ENCODE measurements at places on chromosomes 6 and 20.

DNA sequence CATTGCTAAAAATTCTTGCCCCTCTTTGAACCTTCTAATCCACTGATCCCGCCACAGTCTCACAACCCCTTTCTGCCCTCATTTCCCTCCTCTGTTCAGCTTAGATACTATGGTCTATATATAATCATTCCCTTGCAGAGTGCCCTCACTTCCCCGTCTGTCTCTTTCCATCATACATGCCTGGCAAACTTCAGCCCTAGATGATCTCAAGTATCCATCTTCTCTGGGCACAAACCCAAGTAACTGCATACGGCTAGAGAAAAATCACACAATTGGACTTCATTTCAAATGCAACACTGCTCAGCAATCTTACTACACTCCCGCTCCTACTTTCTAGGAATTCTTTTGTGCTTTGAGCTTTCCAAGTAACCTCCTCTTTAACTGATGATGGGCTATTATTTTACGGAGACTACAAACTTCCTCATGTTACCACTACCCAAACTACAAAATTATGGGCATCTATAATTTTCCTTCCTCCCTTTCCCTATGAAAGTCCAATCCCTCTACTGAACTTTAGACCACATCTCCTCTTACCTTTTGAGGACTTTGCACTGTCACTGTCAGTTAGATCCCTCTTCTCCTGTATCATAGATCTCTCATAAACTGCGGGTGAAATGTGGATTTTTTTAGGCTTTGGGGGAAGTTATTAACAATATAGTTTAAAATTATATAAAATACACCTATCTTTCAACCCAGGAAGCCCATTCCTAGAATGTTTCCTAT lies 135.6 kb downstream of the BTBD9 start:
- DNase-seq = no peak

DNA sequence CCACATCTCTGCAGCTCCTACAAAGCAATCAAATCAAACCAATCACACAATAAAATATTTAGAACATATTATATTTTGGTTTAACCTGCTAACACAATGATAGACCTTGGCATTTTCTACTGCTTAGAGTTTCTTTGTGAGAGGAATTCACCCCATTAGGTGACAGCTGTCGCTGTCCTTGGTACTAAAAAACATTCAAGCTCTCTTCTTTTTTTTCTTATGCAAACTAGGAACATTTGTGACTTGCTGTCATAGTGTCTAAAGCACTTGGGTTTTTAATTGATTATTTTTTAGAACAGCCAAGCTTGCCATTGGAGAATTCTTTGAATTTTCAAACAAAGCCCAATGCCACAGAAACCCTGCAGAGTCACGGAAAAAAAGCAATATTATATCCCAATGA lies 46.4 kb downstream of the CNR1 start:
- DNase-seq = no peak

DNA sequence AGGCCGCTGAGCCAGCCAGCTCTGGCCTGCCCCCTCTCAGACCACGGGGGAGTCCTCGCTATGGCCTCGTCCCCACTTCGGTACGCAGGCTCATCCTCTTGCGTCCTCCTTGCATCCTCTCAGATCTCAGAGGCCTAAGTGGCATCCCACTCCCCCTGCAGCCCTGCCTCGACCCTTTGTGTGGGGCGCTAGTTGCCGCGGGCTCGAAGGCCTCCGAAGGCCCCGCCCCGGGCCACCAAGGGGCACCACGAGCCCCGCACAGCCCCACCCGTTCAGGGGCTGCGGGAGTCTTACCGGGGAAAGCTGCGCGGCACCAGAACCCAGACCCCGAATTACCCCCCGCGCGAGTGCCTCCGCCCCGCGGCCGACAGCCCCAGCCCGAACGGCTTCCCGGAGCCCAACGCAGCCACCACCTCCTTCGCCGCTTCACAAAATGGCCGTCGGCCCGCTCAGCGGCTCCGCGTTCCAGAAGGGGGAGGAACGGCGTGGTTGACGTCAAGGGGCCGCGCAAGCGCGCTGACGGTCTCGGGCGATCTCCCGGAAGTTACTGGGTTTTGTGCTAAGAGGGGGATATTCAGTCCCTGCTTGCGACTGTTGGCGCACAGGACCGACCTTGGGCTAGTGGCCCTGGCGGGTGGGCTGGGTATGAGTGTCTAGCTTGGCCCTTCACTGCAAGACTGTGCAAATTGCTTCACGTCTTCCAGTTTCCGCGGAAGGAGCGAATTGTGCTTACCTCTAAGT lies at the start of the genes CPNE1 and RBM12:
TSS of gene CPNE1 (minus strand) at position 435 of the 741 bp plus-strand sequence. CDS start 31,977 bp downstream, outside the sequence.
TSS of gene RBM12 (minus strand) at position 435 of the 741 bp plus-strand sequence. CDS start 9,578 bp downstream, outside the sequence.
- peak; percentile 78 for DNase-seq

DNA sequence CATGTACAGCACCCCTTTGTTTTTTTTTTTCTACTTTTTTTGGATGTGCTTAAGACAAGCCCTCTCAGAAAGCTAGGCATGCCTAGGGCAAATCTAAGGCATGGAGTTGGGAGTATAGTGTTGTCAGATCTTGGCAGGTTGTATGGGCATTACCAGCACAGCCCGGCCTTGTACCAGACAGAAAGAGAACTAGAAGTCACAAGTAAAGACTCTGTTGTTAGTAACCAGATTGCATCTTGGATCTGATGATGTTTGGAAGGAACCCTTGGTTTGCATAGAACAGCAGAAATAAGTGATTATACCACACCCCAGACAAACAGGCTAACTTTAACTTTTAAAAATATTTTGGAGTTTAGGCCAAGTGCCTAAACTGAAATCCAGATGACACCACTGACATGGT lies 25.6 kb downstream of the STK35 start:
- no peak for DNase-seq

GRCh38 chr6:81401970-81402690 lies 350.4 kb downstream of the TENT5A start:
- DNase-seq = no peak

- no peak for DNase-seq
Measured at GRCh38 chr20:2751878-2752566, 48.4 kb downstream of the CPXM1 start.

- no peak for DNase-seq
Measured at GRCh38 chr20:41037179-41037578, 8.6 kb downstream of the TOP1 start.

DNA sequence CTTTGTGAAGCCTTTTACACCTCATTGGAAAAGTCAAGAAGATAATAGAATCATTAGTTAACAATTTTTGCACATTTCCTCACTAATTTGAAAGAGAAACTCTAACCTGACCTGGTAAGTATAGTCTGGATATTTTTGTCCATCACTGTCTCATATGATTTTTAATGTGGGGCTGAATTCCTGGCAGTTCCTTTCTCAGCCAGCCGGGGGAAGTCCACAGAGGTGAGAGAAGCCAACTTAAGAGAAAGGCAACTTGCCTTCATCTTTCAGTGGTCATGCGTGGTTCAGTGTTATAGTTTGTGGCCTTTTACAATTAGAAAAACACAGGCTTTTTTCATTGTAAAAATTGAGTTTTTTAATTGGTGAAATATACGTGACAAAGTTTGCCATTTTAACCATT lies 80.6 kb downstream of the CDYL start:
- no peak for DNase-seq

DNA sequence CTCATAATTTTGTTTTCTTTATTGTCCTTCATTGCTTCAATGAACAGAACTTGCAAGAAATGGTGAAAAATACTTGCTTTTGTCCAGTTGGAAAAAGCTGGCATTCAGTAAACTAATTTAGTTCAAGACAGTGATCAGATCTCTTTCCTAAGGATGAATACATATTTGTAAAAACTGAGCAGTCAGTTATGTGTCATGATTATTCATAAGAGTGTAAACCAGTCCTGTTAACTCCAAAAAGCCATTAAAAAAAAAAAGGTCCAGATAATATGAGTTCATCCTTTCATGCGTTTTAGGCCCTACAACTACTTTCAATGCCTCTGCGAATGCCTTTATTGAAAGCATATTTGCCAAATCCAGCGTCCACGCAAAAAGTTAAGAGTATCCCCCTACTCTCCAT lies 609 bp downstream of the PGM3 start:
- no peak for DNase-seq

DNA sequence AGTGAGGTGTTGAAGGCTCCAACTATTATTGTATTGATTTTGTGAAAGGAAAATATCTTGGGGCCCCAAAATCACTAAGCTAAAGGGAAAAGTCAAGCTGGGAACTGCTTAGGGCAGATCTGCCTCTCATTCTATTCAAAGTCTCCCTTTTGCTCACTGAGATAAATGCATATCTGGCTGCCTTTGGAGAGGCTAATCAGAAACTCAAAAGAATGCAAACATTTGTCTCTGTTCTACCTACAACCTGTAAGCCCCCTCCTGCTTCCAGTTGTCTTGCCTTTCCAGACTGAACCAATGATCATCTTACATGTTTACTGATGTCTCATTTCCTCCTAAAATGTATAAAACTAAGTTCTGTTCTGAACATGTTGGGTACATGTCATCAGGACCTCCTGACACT lies 125.9 kb downstream of the HTR1B start:
- DNase-seq = no peak

GRCh38 chr6:169709293-169709692 lies 7.4 kb downstream of the C6orf120 start:
- no peak for DNase-seq

GRCh38 chr6:116633685-116634084 lies 17.4 kb downstream of the RSPH4A start:
- DNase-seq = no peak

DNA sequence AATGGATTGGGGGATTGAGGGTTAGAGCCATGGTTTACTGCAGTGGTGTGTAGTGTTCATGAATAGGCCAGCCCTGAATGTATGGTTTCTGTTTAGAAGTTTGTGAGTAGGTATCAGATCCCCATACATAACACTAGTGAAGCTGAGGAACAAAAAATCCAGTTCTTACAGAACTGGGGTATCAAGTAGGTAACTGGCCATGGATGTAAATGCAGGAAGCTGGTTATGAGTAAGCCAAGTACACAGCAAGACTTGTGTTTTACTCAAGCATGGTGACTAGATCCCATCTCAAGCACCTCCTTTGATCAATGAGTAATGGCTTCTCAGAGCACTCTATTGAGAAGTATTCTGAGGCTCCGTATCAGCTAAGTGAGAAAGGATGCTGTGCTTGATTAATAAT lies 613.7 kb upstream of the FLRT3 start:
- DNase-seq = no peak

DNA sequence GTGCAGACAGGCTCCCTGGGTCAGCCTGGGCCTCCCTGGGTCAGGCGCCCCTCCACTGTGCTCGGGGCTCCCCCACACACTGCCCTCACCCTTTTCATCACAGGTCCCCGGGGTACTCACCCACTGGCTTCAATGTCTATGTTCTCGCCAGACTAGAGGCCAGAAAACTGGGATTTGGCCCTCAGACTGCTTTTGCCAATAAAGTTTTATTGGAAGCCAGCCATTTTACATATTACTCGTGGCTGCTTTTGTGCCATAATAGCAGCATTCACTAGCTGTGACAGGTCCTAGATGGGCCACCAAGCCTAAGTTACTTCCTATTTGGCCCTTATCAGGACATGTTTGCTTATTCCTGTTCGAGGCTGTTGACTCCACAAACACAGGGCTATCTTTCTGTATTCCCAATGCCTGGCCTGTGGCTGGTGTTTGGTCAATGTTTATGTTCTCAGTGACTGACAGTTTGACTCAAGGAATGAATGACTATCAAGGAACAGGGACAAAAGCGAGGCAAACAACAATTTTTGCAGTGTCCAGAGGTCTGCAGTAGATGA lies 525.1 kb upstream of the AGPAT4 start:
- DNase-seq = no peak

DNA sequence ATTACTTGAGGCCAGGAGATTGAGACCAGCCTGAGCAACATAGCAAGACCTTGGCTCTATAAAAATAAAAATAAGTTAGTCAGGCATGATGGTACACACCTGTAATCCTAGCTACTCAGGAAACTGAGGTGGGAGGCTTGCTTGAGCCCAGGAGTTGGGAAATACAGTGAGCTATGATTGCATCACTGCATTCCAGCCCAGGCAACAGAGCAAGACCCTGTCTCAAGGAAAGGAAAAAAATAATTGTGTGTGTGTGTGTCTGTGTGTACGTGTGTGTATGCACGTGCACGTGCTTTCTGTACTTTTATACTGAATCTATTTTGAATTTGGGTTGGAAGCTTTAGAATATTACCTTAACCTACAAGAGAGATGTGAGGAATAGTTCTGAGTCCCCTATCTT lies 58.9 kb downstream of the KIZ start:
- no peak for DNase-seq

DNA sequence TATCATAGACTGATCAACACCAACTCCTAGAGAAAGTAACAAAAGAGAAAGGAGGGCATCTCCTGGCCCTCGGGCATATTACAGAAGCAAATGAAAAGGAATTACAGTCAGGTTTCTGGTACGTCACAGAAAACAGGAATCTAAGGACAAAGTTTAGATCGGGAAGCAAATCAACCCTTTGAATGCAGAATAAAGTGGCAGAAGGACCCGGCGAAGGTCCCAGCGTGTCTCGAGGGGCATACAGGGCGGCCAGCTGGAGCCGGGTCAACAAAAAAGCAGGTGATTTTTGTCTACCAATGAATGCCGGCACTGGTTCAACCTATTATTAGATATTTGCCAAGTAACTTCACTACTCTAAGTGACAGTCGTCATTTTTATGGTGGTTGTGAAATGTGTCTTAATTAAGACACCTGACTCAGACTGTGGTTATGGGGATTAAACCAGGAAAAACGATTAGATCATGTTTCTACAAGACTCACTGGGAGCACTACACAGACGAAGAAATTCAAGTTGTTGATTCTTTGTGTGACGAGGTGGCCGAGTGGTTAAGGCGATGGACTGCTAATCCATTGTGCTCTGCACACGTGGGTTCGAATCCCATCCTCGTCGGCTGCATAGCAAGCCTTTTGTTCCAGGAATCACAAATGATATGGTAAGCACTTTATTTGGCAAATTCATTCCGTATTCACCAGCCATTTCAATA lies 12.4 kb upstream of the ZSCAN9 start:
- DNase-seq = peak; percentile 60

- DNase-seq = no peak
Measured at GRCh38 chr20:42779216-42779615, 410.5 kb downstream of the PTPRT start.

- DNase-seq = no peak
Measured at GRCh38 chr6:31422587-31422986, 19.2 kb downstream of the MICA start.

DNA sequence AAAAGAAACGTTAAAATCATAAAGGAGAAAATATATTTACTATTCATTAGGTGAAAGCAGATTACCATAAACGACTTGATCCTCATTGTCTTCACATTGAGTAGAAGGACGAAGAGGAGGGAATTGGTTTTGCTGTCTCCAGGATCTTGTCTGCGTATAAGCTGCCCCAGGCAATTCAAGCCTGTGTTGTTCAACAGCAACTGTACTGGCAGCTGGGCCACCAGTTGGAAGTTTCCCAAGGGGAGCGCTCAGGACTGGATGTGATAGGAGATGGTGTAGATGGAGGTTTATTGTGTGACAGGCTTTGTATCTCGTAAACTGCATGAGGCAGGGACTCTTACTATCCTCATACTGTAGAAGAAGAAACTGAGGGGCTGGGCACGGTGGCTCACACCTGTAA lies 3.9 kb upstream of the FANCE start:
- DNase-seq = no peak

All from SHP77 treated with DMSO at 0.1 percent for 48 hours (cell line).